Right renal cortex interstitium (tissue), 3 donors: ENCODE measurements at places on chromosomes 2 and 18. TPM values are rescaled to one million over a fixed set of nuclear protein-coding genes. Genes with fewer than 3 reads are reported as not detected.

GRCh38 chr2:113842919-113843736, 46.8 kb upstream of the ACTR3 start:
- no peak for DNase-seq

GRCh38 chr18:30970196-30970816, 72.2 kb downstream of the DSC3 start:
- DNase-seq, result no peak

- no peak for DNase-seq
These were observed 33.8 kb downstream of the RTP5 start for GRCh38 chr2:241903121-241904010.

The SPATA3 gene
- polyA plus RNA-seq, result not detected
